ENCODE measurements at places on chromosomes 16 and 17. TPM values are rescaled to one million over a fixed set of nuclear protein-coding genes. Genes with fewer than 3 reads are reported as not detected.

DNA sequence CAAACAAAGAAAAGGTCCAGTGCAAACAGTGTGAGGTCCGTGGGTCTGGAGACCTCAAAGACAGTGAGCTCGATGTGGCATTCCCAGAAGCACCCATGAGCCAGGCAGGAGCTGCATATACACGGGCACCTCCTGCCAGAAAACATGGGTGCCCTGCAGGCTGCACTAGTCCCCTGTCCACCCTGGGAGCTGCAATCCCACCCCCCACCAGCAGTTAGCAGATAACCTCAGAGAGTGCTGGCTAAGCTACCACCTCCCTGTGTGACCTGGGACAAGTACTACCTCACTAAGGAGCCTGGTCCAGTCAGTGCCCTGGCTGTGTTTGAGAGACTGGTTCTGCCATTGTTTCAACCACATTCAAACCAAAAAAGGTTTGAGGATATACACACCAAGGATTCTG lies 135.7 kb downstream of the ZNF423 start:
- no peak overlapping the region for H3K4me3 ChIP-seq
- H3K27ac ChIP-seq: no peak overlapping the region
- H3K4me1 ChIP-seq: no peaks in the 10 kb centered on the region
- H3K27me3 ChIP-seq: no peaks in the 10 kb centered on the region
- no peaks in the 10 kb centered on the region for H3K36me3 ChIP-seq

GRCh38 chr16:27439271-27440018 lies 37.5 kb downstream of the IL21R start:
- no peaks in the 10 kb centered on the region for H3K4me1 ChIP-seq
- no peaks in the 10 kb centered on the region for H3K27me3 ChIP-seq
- no peak overlapping the region for H3K4me3 ChIP-seq
- H3K36me3 ChIP-seq: peaks cover 6% of the 10 kb centered on the region
- H3K27ac ChIP-seq: no peak overlapping the region

DNA sequence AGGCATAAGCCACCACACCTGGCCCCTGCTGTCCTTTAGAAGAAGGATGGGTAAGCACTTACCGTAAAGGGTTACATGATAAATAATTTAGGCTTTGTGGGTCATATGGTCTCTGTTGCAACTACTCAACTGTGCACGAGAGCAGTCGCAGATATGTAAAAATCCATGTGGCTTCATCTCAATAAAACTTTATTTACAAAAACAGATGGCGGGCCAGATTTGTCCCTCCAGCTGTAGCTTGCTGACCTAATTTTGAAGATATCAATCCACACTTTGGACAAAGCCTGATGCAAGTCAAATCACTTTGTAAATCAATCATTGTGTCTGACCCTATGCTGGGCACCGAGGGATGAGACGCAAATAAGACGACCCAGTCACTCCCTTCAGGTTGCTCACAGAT lies 12.1 kb downstream of the TEKT5 start:
- H3K4me1 ChIP-seq: no peaks in the 10 kb centered on the region
- H3K4me3 ChIP-seq: no peak overlapping the region
- H3K36me3 ChIP-seq: no peaks in the 10 kb centered on the region
- no peak for DNase-seq
- H3K27me3 ChIP-seq: no peaks in the 10 kb centered on the region
- H3K27ac ChIP-seq: no peak overlapping the region

The SPHK1 gene
- total RNA-seq: 8.2 TPM

The KRT39 gene
- total RNA-seq: 0.59 TPM

The CD79B gene
- 4.7 TPM for total RNA-seq

The C17orf50 gene
- not detected for total RNA-seq

The PPY gene
- not detected for total RNA-seq

- peaks cover 47% of the 10 kb centered on the region for H3K36me3 ChIP-seq
- no peak overlapping the region for H3K4me3 ChIP-seq
- H3K27ac ChIP-seq: no peak overlapping the region
- no peak for DNase-seq
- peaks cover 8% of the 10 kb centered on the region for H3K4me1 ChIP-seq
These were observed 10.0 kb upstream of the VPS4A start for GRCh38 chr16:69301187-69301586.

GRCh38 chr16:85492295-85492864 lies 120.7 kb upstream of the GSE1 start:
- no peaks in the 10 kb centered on the region for H3K36me3 ChIP-seq
- peak overlapping the region; percentile 53 for H3K27ac ChIP-seq
- no peaks in the 10 kb centered on the region for H3K27me3 ChIP-seq
- DNase-seq: no peak

GRCh38 chr17:68775318-68775717 lies 174.2 kb upstream of the FAM20A start:
- no peaks in the 10 kb centered on the region for H3K27me3 ChIP-seq
- peaks cover 17% of the 10 kb centered on the region for H3K4me1 ChIP-seq
- H3K27ac ChIP-seq: no peak overlapping the region
- H3K36me3 ChIP-seq: no peaks in the 10 kb centered on the region
- DNase-seq: no peak

- no peak overlapping the region for H3K27ac ChIP-seq
- no peak for DNase-seq
- H3K27me3 ChIP-seq: no peaks in the 10 kb centered on the region
- H3K4me1 ChIP-seq: no peaks in the 10 kb centered on the region
- no peaks in the 10 kb centered on the region for H3K36me3 ChIP-seq
These were observed 598.2 kb upstream of the CA10 start for GRCh38 chr17:52756746-52757145.

DNA sequence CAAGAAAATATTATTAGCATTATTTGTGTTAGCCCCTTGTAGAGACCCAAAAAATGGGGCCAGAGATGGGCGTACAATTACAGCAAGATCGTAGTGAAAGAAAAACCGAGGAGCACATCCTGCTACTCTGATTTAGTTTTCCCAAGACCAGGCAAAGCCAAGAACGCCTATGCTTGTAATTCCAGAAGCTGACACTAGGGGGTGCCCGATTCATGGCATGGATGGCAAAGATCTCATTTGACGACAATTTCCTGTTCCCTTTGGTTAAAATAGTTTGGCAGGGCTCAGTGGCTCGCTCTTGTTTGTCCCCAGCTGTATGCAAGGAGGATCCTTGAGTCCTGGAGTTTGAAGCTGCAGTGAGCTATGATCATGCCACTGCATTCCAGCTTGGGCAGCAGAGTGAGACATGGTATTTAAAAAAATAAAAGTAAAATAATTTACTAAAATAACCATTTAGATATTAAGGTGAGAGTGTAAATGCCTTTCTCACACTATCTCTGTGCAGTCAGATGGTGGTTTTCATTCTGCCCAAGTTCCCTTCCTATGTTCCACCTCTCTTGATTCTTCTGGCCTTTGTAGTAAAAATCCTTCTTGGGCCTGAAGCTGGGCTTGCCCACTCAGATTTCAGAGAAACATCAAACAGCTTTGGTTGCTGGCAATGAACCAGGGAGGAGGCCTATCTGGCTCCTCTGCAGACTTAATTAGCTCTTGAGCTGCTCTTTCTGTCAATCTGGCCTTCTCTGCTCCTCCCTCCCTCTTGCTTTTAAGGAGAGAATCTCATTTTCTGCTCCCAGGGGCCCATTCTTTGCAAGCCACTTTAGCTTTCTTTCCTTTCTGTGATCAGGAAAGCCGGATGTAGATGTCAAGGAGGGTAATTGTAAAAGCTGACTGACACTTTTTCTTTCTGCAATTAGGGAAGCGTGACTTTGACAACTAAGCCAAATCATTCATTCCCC lies 31.2 kb downstream of the TMEM238L start:
- H3K4me3 ChIP-seq: no peak overlapping the region
- DNase-seq: no peak
- H3K4me1 ChIP-seq: no peaks in the 10 kb centered on the region
- H3K27me3 ChIP-seq: no peaks in the 10 kb centered on the region
- H3K27ac ChIP-seq: no peak overlapping the region

The APOBR gene
- 29.2 TPM for total RNA-seq

The SOX9 gene
- 4.3 TPM for total RNA-seq

DNA sequence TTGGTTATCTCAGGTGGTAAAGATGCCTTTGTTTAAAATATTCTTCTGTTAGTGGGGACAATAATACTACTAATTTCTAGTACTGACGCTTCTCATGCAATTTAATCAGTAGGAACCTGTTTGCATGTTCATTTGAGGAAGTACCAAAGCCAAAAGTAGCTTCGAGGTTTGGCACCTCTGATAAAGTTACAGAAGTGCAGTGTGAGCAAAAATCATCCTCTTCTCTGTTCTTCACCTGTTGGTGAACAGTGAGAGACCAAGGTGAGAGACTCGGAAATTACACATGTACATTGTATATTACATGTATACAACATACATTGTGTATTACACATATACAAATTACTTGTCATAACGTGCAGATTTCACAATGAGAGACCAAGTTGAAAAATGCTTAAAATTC lies 404.6 kb downstream of the MAF start:
- H3K4me1 ChIP-seq: no peaks in the 10 kb centered on the region
- no peaks in the 10 kb centered on the region for H3K27me3 ChIP-seq
- no peak for DNase-seq
- no peak overlapping the region for H3K4me3 ChIP-seq
- H3K36me3 ChIP-seq: no peaks in the 10 kb centered on the region
